Foreskin fibroblast (primary cell): ENCODE measurements at places on chromosomes 5 and 9.
A peak's percentile ranks its signal among the peaks of the same experiment; 100 is the strongest.

GRCh38 chr5:179297026-179297425 is 48.2 kb downstream of the ADAMTS2 start:
- DNase-seq: no peak

DNA sequence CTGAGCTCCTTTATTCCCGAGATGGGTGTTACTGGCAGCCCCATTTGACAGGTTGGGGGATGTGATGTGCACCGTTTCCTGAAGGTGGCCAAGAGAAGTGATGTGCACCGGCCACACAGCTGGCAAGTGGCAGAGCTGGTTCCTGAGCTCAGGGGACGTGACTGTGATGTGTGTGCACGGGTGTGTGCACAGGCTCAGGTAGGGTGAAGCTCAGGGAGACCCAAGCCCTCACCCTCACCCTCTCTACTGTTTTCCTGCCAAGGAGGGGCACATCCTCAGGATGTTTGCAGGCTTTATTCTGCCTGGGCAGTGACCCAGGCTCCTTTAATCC is 56.6 kb downstream of the WWC1 start:
- DNase-seq: no peak

DNA sequence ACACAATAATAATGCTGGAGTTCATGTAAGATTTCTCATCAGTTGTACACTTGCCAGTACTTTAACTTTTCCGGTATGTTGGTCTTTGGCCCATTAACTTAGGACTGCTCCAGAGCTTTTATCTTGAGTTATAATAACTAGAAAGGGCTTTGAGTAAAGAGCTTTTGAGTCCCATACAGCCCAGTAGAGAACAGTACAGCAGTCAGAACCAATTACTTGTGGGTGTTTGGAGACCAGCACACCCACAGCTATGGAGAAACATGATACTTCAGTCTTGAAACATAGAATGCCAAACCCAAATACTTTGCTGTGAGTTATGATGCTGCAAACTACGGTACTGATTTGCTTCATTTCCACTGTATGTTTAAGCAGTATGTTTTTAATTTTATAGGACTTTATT is 374.3 kb downstream of the CCDC171 start:
- no peak for DNase-seq

DNA sequence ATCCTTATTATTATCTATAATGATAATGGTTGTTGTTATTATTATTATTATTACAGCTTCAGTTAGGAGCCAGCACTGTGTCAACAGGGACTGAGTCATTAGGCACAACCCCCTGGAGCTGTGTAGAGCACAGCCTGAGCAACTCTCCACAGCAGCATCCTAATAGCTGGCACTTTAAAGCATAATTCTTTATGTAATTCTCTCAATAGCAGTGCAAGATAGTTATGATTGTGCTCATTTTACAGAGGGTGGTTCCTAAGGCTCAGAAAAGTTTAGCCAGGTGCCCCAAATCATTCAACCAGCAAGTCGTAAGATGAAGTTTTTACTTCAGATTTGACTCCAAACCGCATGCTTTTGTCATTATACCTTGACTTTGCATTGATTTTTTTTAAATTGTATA is 390.3 kb downstream of the ANXA1 start:
- DNase-seq: no peak

- no peak for DNase-seq
Observed at GRCh38 chr5:122761115-122761514, 13.8 kb upstream of the SNX2 start.

DNA sequence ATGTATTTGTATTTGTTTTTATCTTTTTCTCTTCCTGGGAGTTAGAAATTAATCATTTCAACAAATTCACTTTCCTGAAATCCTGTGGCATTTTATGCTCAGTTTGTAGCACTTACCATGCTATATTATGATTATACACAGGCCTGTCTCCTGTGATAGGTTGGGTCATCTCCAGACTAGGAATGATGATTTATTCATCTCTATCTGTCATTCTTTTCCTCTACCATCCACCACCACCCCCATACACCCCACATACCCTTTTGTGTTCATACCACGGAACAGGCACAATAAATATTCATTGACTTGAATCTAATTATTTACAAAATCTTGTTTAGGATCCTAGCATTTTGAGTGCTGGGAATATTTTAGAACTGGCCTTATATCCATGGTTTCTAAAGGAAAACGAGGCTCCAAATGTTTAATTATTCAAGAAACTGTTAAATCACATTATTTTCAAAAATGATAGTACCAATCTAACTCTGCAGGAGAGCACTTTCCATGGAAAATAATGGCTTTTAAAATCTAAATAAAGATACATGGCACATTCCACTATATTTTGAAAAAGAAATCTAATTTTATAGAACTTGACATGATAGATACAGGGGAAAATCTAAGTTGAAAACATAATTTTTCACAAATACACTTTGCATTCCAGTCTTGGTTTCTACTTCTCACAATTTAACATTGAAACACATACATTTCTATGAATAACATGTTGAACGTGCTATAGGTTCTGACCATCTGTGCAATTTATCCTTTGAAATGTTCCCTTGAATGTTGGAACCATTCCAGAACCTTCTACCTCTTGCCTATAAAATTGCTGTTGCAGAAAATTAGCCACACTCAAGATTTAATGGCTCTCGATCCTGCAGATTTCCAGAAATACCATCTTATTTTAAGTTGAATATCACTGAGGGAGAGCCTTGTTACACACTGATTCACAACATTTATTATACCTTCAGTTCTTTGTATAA is 89.3 kb downstream of the STARD4 start:
- no peak for DNase-seq

DNA sequence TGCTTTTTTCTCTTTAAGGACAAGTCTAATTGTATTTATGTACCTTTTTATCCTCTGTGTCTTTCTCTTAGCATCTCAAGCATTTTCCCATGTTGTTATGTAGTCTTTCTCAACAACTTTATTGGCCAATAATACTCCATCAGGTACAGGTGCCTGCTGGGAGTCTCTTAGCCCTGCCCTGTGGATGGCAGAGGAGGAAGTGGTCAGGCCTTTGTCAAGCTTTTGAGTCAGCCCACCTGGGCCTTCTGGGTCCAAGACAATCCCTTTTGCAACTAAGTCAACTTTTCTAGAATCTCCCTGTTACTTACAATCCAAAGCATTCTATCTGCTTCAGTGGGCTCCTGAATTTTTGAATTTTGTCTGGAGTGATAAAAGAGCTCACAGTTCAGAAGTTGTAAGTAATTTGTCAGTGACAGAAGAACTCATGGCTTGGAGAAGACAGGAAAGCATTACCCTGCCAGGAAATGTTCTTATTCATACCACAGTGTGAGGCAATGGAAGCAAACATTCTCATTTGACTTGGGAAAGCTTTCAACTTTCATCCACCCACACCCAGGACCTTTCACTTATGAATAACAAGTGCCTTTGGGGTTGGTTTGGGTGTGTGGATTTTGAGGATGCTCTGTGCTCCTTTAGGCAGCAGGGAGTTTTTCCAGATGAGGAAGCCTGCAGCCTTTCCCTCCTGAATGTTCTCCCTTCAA is 200.0 kb upstream of the S1PR3 start:
- peak; percentile 94 for DNase-seq

- DNase-seq: no peak
Observed at GRCh38 chr5:68445257-68446069, 229.9 kb downstream of the PIK3R1 start.

DNA sequence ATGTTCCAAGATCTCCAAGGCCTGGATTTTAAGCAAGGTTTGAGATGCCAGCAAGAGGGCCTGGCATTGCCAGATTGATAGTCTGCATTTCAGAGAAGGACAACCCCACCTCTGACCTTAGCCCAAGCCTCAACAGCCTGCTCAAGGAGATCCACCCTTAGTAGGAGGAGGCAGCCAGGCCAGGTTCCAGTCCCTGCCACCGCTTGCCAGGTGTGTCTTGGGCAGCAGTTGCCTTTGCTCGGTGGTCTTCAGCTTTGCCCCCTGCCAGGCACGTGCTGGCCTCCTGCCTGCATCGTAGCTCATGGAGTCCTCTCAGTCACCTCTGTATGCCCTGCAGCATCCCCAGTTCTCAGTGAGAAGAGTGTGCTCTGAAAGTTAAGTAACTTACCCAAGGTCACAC is 134.2 kb downstream of the KCNIP1 start:
- DNase-seq: no peak

DNA sequence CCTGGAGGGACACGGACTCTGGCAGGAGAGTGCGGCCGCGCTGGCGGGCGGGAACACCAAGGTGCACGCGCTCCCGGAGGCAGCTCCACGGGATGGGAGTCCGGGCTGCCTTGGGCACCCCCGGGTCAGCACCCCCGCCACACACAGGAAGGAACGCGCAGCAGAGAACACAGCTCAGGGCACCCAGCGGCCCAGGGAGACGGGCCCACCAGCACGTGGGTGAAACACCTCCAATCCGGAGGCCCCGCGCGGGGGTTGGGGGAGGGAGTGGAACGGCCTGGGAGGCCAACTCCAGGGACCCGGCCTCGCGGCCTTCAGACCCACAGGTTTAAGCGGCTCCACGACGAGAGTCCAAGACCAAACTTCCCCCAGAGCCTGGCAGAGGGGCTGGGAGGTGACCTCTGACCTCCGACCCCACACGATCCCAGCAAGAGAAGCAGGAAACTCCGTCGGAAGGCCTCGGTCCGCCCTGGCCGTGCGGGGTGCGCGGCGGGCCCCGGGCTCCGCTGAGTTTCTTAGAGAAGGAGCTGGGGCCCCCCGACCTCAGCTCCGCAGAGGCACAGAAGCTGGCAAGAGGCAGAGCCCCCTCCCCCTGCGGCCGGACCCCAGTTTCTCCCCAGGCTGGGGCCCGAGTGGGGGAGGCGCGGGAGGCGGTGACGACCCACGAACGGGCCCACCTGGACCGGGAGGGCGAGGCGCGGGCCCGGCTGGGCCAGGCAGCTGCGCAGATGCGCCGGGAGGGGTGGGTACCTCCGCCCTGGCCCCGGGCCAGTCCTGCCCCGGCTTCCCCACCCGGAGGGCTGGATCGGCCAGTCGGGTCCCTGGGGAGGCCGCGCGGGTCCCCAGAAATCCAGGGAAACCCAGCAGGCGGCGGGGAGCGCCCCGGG is 851 bp downstream of the NACC2 start:
- peak; percentile 78 for DNase-seq

GRCh38 chr5:171629628-171630349 is 155.8 kb upstream of the SMIM23 start:
- peak; percentile 72 for DNase-seq

- no peak for DNase-seq
Observed at GRCh38 chr9:105116052-105116868, 128.2 kb upstream of the SLC44A1 start.

- DNase-seq: no peak
Observed at GRCh38 chr9:76020652-76021051, 130.2 kb downstream of the PCSK5 start.

DNA sequence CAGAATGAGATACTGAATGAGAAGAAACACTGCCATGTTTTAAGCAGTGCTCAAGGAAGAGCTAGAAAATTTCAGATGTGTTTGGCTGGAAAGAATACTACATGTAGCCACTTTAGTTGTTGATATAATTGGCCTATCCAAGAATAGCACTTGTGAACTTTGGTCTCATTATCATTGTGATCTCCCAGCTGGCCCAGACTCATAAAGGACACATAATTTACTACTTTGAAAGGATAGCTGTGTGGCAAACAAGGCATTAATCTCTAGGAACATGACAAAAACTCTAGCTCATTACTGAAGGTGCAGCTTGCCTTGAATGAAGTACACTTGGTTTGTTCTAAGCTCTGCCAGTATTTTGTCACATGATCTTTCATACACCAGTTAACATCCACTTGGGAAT is 356.3 kb downstream of the CSNK1G3 start:
- DNase-seq: no peak

DNA sequence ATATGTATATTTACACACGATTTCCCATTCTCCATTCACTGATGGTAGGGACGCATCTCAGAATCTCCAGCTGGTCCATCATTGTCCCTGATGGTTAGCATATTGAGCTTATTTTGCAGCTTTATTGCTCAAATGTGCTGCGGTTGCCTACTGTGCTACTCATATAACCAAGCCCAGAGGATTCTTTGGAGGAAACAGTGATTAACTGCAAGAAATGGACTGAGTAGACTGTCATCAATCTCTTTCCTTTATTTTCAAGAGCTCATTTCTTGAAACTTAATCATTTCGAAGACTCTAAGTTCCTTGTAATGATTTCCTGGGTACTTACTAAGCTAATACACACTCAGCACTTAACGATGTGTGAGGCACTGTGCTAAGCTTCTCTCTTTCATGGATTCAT is 119.0 kb downstream of the MAT2B start:
- no peak for DNase-seq
